ENCODE measurements at places on chromosomes 6 and 20.

DNA sequence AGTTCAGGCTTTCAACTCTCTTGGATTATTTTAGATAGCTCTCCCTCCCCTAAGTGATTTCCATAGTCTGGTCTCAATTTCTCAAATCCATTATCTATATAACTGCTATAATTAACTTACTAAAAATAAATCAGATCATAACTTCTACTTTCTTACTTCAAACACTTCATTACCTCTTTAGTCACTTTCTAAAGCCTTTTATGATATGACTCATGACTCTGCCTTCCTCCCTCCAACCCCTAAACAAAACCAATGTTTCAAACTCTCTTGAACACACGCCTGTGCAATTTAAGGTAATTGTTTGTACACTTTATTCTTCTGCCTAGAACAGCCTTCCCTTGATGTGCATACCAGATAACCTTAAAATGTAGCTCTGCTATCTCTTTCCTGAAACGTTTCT, 100.5 kb downstream of the LMBRD1 start:
- DNase-seq = no peak

DNA sequence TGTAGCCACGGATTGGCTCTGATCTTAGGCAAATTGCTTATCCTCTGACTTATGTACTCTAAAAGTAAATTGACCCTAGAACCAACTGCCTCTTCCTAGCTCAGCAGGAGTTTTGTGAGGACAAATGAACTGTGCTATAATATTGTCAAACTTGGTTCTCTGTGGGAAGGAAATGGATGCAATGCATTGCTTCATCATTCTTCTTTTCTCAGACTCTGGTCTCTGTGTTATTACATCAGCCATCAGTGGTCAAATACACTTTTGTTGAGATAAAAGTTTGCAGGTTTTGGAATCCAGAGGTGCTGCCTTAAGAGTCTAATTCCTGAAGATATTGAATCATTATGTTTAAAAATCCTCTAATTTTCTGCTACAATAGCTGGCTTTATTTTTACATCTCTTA, 64.9 kb downstream of the SLC24A3 start:
- no peak for DNase-seq

DNA sequence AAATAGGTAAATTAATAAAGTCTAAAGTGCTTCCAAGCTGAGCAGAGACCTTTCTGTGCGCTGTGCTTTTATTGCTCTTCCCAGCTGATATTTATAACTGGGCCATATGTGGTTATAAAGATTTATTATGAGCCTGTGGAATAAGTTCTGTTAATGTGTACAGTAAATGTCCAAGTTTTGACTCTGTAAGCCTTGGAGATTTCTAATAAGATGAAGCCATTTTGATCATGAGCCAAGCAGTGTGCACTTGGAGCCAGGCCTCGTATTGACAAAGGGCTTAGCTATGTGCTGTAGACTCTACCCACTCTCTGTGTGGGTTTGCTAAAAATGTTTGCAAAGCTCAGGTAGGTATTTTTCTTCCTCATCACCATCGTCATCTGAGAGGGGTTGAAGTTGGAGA, 361.1 kb downstream of the FOXA2 start:
- DNase-seq = no peak

DNA sequence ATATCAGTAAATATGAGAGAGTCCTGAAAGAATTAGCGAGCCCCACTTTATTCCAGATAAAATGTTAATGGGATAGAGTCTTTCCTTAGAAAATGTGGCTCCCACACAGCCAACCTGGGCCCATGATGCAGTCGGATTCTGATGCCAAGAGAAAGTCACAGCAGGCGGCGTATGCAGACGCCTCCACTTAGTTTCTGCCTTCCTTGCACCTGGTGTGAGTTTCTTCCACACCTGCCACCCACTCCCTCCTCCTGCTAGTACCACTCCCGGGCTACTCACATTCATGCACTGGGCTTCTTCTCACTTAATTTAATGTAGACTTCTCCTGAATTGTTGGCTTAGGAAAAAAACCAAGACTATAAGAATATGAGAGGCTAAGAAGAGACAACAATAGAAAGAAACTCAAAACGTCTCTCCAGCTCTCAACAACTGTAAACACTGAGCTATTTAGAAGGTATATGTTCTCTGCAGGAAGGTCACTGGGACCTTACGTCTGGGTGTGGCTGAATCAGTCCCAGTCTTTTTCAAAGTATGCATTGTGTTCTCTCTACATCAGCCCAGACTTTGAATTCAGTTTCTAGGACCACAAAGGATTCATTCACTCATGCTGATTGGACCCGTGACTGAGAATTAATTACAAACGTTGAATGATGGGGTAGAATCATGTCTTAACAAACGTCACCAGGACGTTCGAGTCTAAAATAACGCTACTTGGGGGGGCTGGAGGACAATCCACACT, 70.4 kb downstream of the GCNT2 start:
- no peak for DNase-seq

DNA sequence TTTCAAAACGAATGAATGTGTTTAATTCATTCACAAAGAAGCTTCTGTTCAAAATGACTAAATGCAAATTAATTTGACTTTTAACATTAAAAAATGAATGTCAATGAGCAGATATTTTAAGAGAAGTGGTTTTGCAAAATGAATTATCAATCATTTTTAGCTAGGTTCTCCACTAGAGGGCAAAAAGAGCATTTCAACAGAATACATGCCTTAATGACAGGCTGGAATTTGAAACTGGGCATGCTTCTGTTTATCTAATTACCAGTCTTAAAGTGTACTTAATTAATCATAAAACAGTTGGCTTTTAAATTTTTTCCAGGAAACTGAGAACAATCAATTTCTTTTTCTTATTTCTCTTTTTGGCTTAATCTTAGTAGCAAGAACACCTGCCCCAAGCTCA, 63.8 kb upstream of the TINAG start:
- no peak for DNase-seq

DNA sequence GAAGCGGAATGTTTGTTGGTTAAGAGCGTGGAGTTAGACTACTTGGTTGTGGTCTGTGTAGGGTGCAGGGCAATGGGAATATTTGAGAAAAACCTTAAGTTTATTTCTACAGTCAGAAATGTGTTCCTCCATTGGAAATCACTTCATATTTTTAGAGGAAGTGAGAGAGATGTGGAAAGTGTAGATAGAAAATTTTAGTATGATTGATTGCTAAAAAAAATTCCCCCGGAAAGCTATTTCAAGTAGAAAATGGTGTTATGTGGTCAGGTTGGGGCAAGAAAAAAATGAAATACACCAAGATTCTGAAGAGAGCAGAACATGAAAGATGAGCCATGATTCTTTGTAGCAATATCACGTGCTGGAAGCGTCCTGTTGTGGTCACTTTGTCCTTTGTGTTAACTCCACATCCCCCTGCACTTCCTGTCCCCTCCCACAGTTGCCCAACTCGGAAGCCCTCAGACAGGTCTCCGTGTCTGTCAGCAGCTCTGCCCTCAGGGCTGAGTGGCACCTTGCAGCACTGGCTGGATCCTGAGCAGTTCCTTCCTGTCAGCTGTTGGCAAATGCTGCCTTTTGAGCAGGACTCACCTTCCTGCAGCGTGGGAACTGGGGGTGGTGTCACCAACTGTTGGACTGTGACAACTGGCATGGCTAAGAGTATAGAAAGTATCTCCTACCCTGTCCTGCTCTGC, 137.5 kb upstream of the SLC24A3 start:
- no peak for DNase-seq

DNA sequence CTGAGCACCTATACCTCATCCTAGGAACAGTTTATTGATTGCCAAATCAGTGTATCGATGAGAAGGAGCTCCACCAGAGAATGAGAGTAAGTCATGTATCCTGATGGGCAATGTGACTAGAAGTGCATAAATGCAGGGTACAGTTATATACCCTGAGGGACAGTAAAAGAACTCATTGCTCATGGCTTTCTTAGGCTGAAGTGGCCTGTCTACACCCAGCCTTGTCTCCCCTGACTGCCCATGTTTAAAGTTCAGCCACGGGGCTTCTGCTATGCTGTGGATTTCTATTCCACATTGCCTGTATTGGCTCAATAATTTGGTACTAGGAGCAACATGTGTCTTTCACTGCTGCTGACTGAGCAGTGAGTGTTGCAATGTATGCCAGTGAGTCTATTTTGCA, 400.4 kb upstream of the IMPG1 start:
- no peak for DNase-seq

- DNase-seq = no peak
Measured at GRCh38 chr6:67880939-67881705, 754.0 kb upstream of the ADGRB3 start.

GRCh38 chr6:18148304-18149025, 6.4 kb downstream of the TPMT start:
- no peak for DNase-seq
